ENCODE measurements at places on chromosomes 16 and 17. TPM values are rescaled to one million over a fixed set of nuclear protein-coding genes. Genes with fewer than 3 reads are reported as not detected.
A peak's percentile ranks its signal among the peaks of the same experiment; 100 is the strongest.

GRCh38 chr16:1823821-1824220, 2.8 kb downstream of the HAGH start:
- no peak for DNase-seq

DNA sequence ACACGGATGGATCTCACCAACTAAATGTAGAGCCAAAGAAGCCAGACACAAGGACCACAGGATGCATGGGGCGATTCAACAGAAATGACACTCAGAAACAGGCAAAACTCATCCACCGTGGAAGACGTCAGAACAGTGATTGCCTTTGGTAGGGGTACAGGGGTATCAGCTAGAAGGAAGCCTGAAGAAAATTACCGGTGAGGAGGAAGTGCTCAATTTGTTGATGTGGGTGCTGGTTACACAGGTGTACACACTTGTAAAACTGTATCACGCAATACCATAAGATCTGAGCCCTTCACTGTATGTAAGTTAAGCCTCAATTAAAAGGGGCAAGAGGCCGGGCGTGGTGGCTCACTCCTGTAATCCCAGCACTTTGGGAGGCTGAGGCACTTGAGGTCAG, 226.1 kb downstream of the C16orf78 start:
- DNase-seq, result no peak

- DNase-seq, result no peak
Measured at GRCh38 chr16:19831678-19832077, 53.0 kb downstream of the GPRC5B start.

Gene CD68
- 41.0 TPM for polyA plus RNA-seq

DNA sequence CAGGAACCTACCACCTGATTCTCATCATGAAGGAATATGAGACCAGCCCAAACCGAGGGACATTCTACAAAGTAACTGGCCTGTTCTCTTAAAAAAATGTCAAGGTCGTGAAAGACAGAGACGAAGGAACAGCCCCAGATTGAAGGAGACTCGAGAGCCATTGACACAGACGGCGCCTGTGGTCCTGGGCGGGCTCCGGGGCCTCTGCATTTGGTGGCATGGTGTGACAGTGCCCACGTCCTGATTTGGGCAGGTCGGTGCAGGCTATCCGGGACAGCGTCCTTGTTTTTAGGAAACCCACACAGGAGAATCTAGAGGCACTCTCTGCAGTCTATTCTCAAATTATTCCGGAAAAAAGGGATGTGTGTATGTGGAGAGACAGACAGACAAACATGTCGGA, 64.1 kb downstream of the ADCY9 start:
- no peak for DNase-seq

GRCh38 chr16:15034266-15035162, 21.4 kb downstream of the NTAN1 start:
- no peak for DNase-seq

Gene SULT1A2
- polyA plus RNA-seq, result 0.38 TPM

DNA sequence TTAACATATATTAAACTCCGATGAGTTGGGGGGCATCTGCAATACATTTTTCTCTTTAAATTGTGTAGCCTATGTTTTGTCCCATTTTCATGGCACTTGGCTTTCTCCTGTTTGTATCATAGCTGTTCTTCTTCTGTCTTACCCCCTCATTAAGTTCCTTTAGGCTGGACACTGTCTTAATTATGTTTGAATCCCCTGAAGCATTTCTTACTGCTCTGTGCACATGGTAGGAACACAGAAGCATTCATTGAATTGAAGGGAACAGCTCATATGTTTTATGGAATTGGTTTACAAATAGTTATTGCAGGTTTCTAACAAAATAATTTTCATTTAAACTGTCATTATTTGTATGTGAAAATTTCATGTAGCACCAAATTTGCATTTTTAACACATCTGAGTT, 176.8 kb downstream of the TANC2 start:
- no peak for DNase-seq

Gene HYDIN
- polyA plus RNA-seq, result 3.9 TPM

Gene CDYL2
- polyA plus RNA-seq, result 2.7 TPM

- no peak for DNase-seq
Measured at GRCh38 chr16:4625560-4626159, 1.0 kb downstream of the MGRN1 start.

GRCh38 chr16:12543700-12544476, 259.8 kb downstream of the CPPED1 start:
- DNase-seq, result no peak

DNA sequence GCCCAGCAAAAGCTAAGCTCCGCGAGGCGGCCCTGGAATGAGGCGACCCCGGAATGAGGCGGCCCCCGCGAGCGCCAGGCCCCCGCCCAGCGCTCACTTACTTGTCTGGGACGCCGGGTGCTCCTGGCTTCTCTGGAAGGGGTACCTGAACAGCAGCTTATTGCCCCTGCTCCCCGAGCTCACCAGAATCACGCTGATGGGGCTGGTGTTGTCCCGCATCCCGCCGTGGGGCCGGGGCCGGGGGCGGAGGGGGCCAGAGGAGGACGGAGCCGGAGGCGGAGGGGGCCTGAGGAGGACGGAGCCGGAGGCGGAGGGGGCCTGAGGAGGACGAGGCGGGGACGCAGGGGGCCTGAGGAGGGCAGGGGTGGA, 440 bp downstream of the NPRL3 start:
- DNase-seq, result peak; percentile 25

GRCh38 chr16:381789-382717, at the start of gene PGAP6:
Gene PGAP6, minus strand, starts transcription at chr16:381978. Its CDS starts 157 bp downstream, at chr16:381821.
- peak; percentile 67 for DNase-seq

DNA sequence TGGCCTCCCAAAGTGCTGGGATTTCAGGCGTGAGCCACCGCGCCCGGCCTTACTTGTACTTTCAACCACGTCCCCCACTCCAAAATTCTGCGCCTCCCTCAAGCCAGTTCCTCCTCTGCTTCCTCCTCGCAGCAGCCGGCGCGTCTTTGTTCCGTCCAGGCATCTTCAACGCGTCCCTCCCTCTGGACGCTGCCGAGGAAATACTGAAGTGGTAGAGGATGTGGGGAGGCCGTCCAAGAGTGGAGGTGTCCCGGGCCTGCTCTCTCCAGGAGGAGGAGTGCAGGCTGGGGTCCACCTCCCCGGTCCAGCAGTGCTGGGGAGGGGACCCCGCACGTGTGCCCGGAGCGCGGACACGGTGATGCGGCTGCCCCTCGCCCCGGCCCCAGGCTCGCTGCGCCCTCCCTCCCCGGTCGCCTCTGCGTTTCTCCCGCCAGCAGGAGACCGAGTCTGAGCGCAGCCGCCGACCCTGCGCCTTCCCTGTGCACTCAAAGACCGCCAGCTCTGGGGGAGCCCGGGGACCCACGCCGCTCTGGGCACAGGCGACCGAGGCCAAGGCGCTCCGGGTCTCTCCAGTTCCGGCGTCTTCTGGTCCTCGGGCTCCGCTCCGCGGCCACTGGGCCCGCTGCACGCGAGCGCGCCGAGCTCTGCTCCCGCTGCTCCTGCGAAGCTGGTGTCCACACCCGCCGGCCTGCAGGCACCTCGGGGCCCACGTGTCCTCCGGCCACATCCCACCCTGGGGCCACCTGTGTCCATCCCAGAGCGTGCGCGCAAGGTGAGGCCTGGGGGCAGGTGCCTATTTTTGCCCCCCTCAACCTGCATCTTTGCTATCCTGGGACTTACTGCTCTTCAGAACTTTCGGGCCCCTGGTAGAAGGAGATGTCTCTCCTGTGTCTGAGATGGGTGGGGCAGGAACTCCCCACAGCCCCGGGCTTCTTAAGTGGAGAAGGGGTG, 31.7 kb downstream of the OSBPL7 start:
- peak; percentile 10 for DNase-seq

DNA sequence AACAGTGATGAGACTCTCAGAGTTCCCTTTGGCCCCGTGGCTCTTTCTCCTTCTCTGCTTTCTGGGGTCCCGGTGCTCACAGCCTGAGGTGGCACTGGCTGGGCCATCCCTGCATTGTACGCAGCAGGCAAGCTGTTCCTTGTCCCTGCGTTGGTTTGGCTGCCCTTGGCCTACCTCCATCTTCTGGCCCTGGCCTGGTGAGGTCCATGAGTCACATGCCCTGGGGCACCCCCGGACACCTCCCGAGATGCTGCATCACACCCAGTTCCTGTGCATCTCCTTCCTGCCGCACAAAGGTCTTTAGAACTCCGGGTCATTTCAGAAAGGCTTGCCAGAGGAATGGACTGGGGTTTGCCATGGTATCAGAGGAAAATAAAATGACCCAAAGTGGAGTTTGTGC, 9.5 kb downstream of the SULT1A2 start:
- DNase-seq, result no peak

Gene ABCC6
- polyA plus RNA-seq, result 3.3 TPM

Gene PARD6A
- polyA plus RNA-seq, result 1.2 TPM
